OCI-LY7 (cell line): ENCODE measurements at places on chromosomes 12 and 14.
A peak's percentile ranks its signal among the peaks of the same experiment; 100 is the strongest.

DNA sequence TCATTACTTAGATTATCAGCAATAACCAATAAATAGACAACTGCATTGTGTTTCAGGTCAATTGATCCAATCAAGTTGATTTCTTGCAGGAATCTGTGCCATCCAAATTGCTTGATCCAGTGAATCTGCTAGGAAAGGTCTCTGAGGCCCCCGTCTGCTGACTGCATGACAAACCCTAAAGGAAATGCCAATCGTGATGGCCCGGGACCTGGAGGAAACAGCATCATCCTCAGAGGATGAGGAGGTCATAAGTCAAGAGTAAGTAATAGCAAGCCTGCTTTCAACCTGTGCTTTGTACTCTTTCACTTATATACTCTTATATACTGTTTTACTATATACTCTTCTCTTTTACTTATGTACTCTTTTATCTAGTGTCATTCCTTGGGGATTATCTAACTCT lies 1.9 kb downstream of the TTLL5 start:
- DNase-seq, result no peak

- DNase-seq, result no peak
Measured at GRCh38 chr12:57105011-57105753, 6.0 kb downstream of the STAT6 start.

GRCh38 chr14:54440037-54440436 lies 1.1 kb downstream of the CNIH1 start:
- no peak for DNase-seq

- no peak for DNase-seq
Measured at GRCh38 chr12:85642808-85643207, 193.4 kb downstream of the RASSF9 start.

DNA sequence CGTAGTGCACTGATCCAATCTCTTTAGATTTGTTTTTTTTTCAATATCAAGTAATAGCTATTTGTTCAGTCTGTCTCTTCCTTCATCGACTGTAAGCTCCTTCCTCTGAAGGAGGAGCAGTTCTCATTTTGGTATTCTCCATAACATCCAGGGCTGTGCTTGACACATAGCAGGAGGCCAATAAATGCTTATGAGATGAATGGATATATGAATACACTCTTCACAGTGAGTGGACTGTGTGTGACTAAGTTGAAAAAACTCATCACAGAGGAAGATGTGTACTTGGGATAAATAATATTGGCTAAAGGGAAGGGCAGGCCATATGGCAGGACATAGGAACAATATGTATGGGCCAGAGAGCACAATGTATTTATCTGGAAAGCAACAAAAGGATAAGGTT lies 205.3 kb upstream of the PRICKLE1 start:
- no peak for DNase-seq

- no peak for DNase-seq
Measured at GRCh38 chr12:126480451-126480850, 1415.2 kb downstream of the AACS start.

GRCh38 chr12:53082637-53083175 lies 3.5 kb upstream of the SPRYD3 start:
- DNase-seq, result no peak

DNA sequence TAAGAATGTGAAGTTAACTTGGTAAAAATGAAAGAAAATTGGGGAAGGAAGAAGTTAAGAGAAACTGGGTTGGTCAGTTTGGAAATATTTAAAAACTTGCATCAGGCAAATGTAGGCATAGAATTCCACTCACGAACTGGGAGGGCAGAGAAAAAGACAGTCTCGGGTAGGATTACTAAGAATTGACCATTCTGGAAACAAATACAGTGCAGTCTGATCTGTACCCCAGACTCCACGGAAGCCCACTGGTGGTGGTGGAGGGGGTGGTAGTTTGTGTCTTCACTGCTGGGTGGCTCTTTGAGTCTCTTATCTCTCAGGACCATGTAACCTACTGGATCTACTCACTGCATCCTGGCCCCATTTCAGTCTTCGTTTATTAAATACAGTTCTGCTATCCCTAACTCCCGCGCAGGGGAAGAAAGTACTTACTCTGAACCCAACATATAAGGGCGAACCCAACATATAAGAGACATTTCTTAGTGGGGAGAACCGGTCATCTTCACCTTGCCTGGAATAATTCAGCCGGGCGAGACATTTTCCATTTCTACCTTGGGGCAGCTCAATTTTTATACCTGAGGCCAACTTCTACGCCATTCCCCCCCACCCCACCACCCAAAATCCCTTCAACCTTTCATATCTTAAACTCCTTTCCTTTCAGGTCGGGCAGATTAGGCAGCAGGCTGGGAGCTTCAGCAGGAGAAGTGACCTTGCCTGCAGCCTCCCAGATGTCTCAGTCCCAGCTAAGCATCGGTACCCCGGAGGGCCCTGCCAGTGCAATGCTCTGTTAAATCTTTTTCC lies 1.7 kb downstream of the SLC2A3 start:
- peak; percentile 8 for DNase-seq

- DNase-seq, result no peak
Measured at GRCh38 chr12:108156717-108157116, 27.6 kb downstream of the WSCD2 start.

GRCh38 chr12:3922033-3922432 lies 48.8 kb upstream of the PARP11 start:
- DNase-seq, result no peak

GRCh38 chr14:52356025-52356424 lies 41.9 kb downstream of the PTGER2 start:
- no peak for DNase-seq

DNA sequence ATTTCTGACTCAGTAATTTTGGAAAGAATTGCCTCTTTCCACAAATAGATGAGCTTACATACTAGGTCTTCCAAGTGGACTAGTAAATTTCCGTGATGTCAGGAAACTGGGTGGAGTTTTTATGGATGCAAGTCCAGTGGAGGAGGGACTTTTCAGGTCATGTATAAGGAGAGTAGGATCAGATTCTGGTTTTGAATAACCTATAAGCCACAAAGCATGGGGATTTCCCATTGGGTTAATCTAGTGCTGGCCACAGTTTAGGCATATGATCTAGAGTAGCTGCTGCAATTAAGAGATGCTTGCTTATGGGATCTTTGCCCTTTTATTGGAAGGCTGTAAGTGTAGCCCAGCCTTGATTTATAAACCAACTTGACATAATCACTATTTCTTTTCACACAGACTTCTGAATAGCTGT lies 33.8 kb downstream of the STK38L start:
- no peak for DNase-seq

GRCh38 chr14:94340533-94340932 lies 17.4 kb upstream of the SERPINA6 start:
- DNase-seq, result no peak

- DNase-seq, result no peak
Measured at GRCh38 chr12:127810041-127810440, 456.9 kb upstream of the TMEM132C start.

DNA sequence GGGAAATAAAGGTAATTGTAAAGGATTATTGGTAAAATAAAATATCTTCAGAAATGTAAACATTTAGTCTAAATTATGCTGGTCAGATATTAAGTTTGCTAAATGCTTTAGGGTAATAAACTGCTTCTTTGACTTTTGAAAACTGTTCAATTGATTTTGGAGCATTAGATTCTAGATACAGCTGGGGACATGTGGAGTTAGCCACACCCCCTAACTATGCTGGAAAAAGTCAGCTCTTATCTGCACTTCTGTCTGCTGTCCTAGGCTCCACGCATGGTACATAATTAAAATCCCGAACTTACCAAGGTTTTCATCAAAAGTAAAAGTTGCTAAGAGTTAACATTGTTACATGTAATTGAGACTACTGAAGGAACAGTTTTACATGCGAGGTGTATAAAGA lies 78.8 kb downstream of the ITPR2 start:
- DNase-seq, result no peak

- DNase-seq, result no peak
Measured at GRCh38 chr12:30679241-30679640, 16.4 kb downstream of the IPO8 start.

DNA sequence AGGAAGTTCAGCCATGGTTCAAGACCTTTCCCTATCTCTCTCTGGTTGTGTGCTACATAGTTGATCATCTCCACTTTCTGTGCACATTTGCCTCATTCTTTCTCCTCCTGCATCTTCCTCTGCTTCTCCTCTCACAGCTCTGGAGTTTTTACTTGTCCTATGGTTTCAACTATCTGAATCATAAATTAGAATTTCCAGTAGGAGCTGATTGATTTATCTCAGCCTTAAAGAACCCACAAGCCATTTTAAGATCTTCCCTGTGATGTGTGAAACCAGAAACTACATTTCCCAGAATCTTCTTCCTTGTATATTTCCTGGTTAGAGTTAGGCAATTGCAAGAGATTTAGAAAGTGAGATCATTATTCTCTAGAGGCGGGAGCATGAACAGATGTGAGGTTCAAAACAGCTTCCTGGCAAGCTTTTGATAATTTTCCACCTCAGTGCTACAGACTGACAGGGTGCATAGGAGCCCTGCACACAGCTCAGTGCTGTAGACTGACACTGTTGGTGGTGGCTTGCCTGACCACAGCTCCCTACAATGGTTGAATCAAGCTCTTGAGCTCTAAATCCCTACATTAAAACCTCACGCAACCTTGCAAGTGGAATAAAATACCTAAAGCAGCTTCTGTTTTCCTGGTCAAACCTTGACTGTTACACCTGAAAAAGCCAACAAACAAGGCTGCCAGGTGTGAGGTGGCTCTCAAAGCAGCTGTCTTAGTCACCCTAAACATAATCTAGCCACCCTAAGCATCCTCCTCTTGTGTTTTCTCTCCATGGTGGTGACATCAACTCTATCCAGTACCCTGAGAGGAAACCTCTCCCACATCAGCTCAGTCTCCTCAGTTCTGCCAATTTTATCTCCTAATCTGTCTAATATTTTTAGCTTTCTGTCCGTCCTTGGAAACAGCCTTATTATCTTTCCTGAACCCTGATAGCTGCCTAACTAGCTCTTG lies 21.5 kb upstream of the IFNG start:
- peak; percentile 88 for DNase-seq

DNA sequence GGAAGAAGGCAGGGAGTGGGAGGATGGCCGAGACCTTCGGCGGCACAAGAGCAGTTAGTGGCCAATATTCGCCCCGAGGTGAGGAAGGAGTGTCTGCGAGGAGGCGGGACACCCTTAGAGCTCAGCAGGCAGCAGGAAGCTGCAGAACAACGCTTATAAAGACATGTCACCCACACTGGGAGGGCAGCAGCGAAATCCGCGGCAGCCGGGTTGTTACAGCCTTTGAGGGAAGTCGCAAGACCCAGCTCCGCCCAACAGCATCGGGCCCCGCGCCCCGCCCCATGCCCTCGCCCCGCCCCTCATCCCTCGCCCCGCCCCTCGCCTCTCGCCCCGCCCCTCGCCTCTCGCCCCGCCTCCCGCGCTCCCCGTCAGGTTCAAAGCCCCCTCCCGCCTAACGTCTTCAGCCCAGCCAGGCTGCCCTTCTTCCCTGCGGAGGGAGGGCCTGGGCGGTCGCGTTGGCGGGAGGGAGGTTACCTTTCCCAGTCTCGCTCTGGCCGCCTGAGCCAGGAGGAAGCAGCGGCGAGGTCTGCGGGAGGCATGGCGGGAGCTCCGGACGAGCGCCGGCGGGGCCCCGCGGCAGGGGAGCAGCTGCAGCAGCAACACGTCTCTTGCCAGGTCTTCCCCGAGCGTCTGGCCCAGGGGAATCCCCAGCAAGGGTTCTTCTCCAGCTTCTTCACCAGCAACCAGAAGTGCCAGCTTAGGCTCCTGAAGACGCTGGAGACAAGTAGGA lies at the start of gene ATP23:
ATP23 (plus strand) TSS at position 403 of the 730 bp plus-strand sequence; CDS start at position 538, 135 bp downstream.
- peak; percentile 96 for DNase-seq

DNA sequence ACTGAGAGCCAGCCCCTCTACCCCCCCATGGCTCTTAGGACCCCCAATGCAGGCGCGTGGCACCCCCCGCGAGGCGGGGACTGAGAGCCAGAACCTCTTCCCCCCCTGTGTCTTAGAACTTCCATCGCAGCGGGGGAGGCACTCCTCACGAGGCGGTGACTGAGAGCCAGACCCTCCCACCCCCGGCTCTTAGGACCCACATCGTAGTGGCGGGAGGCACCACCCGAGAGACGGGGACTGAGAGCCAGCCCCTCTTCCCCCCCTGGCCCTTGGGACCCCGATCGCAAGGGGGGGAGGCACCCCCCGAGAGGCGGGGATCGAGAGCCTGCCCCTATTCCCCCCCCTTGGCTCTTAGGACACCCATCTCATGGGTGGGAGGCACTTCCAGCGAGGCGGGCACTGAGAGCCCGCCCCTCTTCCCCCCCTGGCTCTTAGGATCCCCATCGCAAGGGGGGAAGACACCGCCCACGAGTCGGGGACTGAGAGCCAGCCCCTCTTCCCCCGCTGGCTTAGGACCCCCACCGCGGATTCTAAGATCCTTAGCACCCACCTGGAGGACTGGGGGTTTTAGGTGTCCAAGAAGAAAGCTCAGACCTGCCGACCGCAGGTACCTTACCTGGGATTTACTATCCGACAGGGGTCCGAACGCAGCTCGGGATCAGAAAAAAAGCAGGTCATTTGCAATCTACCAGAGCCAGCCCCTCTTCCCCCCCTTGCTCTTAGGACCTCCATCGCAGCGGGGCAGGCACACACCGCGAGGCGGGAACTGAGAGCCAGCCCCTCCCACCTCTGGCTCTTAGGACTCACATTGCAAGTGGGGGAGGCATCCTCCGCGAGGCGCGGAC lies 44.9 kb downstream of the DDX11 start:
- peak; percentile 73 for DNase-seq

DNA sequence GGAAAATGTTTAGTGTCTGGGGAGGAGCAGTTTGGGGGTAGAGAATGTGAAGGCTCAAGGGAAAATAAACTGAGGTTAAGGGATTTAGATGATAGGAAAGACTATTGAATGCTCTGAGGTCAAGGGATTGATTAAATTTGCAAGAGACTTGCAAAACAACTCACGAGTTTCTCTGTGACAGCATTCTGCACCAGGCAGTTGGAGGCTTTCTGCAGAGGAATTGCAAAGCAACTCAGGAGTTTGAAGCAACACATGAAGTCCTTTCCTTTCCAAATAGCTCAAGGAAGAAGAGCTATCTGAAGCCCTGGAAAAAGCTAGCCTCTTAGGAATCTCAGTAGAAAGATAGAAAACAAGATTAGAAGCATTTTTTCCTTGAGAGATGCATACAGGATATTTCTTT lies 23.9 kb downstream of the SLC7A8 start:
- no peak for DNase-seq

- no peak for DNase-seq
Measured at GRCh38 chr12:91773749-91774429, 371.8 kb downstream of the BTG1 start.

- no peak for DNase-seq
Measured at GRCh38 chr12:42670719-42671118, 81.2 kb upstream of the PRICKLE1 start.
